Dermis blood vessel endothelial cell (primary cell): ENCODE measurements at places on chromosomes 16 and 17. TPM values are rescaled to one million over a fixed set of nuclear protein-coding genes. Genes with fewer than 3 reads are reported as not detected.

DNA sequence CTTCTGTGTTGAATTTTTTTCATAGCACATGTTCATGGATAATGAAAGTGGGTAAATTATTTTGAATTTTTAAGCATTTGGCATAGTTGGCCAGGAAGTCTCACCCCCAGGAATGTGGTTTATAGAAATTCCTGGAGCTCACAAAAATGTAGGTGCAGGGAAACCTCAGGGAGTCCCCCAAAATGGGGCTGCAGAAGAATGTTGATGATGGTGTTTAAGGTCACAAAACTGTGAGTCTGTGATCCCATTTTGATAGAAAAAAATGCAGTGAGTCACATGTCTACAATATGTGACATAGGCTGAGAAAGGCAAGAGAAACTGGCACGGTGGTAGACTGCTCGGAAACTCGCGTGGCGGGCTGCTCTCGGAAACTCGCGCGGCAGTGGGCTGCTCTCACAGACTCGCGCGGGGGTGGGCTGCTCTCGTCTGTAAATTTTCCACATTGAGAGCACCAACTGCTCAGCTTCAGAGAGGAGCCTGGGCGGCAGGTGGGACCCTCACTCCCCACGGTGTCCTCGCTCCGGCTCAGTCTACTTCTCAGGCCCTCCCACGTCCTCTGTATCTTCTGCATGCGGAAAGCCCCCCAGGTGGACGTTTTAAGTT, 18.7 kb upstream of the MC1R start:
- DNase-seq: no peak

DNA sequence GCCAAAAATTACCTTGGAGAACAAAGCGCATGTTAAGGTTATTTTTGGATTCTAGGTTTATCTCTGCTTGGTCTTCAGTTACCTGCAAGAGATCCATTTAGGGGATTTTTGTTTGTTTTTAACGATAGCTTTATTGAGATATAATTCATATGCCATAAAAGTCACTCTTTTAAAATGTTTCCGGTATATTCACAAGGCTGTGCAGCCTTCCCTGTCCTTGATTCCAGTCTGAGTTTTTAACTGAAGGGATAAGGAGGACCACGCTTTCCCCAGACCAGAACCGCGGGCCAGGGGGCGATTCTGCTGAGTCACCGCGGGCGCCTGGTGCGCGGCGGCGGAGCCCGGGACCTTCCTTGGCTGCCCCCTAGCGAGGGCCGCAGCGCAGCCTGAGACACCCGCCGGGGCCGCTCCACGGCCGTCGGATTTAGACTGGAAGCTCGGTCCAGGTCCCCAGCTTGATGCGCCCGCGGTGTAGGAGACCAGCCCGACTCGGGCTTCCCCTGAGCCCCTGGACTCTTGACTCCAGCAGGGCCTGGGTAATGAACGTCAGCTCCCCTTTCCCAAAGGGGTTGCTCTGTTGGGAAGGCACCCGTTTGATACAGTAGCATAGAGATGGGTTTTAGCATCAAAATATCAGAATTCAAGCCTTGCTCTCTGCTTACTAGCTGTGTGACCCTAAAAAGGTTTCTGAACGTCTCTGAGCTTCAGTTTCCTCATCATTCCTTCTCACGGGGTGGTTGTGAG, 50.0 kb upstream of the STH start:
- DNase-seq: peak; percentile 76

DNA sequence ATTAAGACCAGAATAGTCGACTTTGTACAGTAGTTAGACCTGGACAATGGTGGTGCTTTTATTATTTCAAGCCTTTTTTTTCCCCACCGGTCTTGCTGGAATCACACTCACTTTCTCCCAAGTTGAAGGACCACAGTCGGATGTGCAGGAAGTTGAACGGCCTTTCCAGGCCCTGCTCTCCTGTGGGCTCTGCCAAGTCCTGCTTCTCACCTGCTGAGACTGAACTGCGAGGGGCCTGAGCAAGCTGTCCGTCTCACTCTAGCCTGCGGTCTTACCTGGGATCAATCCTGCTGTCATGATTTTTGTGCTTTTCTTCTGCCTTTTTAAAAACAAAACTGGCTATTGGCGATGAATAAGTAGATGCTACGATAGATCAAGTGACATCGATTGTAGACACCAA, 1.3 kb downstream of the TLCD3A start:
- no peak for DNase-seq

DNA sequence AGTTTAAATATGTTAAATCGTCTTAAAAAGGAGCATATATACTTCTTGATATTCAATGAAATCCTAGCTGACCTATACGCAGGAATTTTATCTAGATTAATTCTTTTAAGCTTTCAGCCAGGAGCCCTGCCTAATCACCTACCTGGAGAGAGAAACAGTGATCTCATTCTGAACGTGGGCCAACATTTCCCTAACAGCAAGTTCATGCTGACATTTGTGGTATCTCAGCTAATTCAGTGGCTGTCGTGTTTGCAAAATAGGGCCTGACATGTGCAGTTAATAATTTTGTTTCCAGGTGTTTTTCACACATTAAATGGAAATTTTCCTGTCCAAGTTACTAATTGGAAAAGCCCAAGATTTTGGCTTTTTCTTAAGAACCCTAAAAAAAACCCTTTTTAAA, 17.4 kb downstream of the KRT24 start:
- no peak for DNase-seq

DNA sequence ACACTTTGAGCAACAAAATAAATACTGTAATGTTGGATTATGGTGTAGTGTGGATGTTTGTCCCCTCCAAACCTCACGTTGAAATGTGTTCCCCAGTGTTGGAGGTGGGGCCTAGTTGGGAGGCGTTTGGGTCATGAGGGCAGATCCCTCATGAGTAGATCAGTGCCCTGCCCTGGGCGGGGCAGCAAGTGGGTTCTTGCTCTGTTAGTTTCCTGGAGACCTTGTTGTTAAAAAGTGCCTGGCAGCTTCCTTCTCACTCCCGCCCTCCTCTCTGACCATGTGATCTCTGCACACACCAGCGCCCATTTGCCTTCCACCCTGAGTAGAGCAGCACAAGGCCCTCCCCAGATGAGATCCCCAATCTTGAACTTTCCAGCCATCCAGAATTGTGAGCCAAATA, 67.7 kb downstream of the MPRIP start:
- DNase-seq: no peak

- no peak for DNase-seq
Observed at GRCh38 chr16:54538276-54538675, 251.7 kb upstream of the IRX3 start.

- DNase-seq: no peak
Observed at GRCh38 chr16:51630076-51630475, 479.0 kb upstream of the SALL1 start.

DNA sequence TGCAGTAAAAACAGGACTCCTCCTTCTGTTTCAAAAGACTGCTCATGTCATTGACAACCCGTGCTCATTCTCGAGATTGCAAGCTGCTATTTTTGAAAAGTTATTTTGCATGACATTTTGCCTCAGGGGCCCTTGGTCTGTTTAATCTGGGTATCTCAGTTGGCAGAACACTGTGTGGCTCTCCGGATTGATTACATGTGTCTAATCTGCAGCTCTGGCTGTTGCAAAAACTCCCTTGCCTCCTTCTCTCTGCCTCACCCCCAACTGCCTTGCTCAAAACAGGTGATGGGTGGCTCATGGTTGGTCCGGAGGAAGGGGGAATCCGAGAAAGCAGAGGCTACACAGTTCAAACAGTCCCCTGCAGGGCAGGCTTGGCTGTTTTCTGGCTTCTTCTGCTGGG, 25.3 kb downstream of the GINS3 start:
- DNase-seq: no peak

GRCh38 chr17:7292729-7293128, 1.7 kb downstream of the YBX2 start:
- no peak for DNase-seq

DNA sequence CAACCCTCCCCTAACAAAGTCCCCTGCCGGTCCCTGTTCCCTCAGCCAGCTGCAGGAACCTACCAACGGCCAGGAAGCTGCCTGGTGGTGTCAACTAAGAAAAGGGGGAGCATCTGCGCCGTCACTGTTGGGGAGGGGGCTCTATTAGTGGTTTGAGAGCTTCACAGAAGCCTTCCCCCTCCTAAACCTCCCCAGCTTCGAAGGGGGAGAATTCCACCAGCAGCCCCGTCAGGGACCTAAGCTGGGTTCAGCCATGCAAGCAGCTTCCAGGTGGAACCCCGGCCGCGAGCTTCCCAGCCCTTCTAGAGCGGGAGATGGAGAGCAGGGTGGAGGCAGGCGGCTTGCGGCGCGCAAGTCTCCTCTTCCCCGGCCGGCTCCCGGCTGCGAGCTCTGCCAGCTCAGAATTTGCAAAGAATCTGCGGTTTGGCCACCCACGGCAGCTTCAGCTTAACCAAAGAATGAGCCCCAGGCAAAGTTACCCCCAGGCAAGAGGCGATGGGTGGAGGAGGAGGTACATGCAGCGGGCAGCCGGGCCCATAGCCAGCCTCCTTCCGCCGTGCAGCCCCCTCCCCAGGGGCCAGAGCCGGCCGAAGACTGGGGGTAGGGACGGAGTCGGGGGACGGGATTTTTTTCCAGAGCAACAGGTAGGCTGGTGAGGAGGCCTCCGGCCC, 33.7 kb downstream of the DDX19A start:
- peak; percentile 59 for DNase-seq

DNA sequence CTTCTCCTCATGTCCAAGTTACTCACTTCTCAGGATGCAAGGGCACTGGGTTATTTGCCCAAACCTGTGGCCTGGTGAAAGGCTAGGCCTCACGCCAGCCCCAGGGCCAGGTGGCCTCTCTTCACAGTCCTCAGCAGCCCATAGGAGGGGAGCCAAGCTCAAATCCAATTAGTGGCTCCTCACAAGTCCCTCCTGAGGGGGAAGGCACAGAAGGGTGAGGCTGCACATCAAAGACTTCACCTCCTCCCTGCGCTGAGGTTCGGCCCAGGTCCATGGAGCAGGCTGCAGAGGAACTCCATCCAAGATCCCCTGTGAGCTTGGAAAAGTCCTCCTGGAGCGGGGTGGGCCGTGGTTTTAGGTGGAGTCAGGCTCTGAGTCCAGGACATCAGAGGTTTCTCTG, 320.0 kb downstream of the FOXL1 start:
- DNase-seq: no peak

Gene COX10
- 14.1 and 21.1 TPM in 2 replicates for total RNA-seq

DNA sequence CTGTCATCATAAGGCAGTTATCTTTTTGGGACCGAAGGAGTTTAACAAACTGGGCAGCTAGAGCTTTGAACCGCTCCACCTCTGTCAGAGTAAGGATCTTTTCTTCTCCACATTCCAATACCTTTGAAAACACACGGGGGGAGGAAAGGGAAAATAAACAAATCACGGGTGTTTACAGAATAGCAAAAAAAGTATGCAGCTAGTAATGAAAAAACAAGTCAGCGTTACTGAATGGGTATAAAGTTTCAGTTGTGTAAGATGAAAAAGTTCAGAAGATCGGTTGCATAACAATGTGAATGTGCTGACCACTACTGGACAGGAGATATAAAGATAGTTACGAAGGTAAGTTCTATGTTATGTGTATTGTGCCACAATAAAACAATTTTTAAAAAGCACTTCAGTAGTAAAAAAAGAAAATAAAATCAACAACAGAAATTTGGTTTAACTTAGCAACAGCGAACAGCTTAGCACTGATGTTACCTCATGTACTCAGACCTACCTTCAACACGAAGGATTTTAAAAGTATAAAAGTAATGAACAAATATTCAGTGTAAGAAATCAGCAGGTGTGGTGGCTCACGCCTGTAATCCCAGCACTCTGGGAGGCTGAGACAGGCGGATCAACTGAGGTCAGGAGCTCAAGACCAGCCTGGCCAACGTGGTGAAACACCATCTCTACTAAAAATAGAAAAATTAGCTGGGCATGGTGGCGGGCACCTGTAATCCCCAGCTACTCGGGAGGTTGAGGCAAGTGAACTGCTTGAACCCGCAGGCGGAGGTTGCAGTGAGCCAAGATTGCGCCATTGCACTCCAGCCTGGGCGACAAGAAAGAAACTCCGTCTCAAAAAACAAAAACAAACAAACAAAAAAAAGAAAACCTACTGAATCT, 34.3 kb downstream of the MARF1 start:
- DNase-seq: no peak

Gene JMJD8
- 34.9 and 45.7 TPM in 2 replicates for total RNA-seq

- no peak for DNase-seq
Observed at GRCh38 chr17:58991718-58992331, 114.9 kb downstream of the TRIM37 start.

- peak; percentile 9 for DNase-seq
Observed at GRCh38 chr17:8674344-8675305, 44.1 kb upstream of the MYH10 start.
